ENCODE measurements at places on chromosomes 1 and 21. TPM values are rescaled to one million over a fixed set of nuclear protein-coding genes. Genes with fewer than 3 reads are reported as not detected.

TAL1 gene
- total RNA-seq, result 1.3 TPM

KANK4 gene
- total RNA-seq, result not detected

FYB2 gene
- total RNA-seq, result not detected

MMP23B gene
- 3.9 TPM for total RNA-seq

FLG2 gene
- total RNA-seq, result not detected

CTXND2 gene
- not detected for total RNA-seq

CLCA1 gene
- not detected for total RNA-seq

LAPTM5 gene
- 563 TPM for total RNA-seq

ECM1 gene
- 0.70 TPM for total RNA-seq

GRCh38 chr1:14875524-14876509 is 277.3 kb downstream of the KAZN start:
- DNase-seq, result no peak

DNA sequence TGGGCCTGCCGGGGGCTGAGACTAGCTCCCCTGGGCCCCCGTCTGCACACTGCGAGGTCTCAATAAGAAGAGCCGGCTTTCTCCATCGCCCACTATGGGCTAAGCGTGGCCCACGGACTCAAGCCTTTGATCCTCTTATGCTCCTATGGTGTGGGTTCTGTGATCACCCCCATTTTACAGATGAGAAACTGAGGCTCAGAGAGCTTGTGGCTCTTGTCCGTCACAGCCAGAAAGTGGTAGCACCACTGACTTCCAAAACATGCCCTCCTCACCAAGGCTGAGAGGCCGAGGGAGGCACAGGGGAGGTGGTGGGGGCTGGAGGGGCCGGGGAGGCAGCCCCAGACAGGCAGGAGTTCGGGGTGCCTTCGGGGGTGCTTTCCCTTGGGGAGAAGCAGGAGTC is 39.0 kb upstream of the CASZ1 start:
- no peak for DNase-seq

- no peak for DNase-seq
Measured at GRCh38 chr21:25501462-25501861, 105.8 kb downstream of the MRPL39 start.

DNA sequence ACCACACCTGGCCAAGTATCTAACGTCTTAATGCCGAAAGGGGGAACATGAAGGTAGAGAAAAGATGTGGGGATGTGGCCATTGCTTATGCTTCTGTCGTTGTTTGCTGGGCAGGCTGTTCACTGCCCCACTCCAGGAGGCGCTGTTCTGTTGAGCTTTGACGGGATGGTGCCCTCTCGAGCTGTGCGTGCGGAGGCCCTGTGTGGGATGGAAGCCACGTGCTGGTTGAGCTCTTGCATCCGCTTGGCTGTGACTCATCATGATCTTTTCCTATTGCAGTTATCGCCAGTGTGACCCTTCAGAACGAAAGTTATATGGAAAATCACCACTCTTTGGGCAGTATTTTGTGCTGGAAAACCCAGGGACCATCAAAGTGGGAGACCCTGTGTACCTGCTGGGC is 26.3 kb downstream of the MTARC1 start:
- DNase-seq, result no peak

- DNase-seq, result no peak
Measured at GRCh38 chr1:68454534-68454933, 4.8 kb upstream of the RPE65 start.

GRCh38 chr1:102434421-102434820 is 437.7 kb upstream of the OLFM3 start:
- DNase-seq, result no peak

DNA sequence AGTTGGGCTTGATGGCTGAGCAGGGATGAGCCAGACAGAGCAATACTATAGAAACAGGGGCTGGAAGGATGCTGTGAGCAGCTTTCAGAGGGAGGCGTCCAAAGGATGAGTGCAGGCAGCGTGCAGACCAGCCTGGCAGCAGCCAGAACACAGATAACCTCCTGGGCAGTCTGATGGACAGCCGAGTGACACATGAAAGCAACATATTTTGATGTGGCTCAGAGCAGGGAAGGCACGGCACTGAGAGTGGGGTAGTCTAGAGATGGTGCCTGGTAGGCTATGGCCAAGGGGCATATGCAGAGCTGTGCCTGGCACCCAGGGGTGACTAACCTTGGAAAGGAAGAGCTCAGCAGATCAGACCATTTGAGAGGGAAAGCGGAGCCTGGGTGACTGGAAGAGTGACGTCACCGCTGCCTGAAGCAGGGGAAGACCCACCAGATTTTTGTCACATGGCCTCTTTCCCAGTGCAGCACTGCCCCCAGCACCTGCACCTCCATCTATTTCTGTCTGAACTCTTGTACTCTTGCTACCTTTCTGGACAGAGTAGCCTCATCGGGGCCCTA is 3.6 kb downstream of the PINK1 start:
- DNase-seq, result no peak

DNA sequence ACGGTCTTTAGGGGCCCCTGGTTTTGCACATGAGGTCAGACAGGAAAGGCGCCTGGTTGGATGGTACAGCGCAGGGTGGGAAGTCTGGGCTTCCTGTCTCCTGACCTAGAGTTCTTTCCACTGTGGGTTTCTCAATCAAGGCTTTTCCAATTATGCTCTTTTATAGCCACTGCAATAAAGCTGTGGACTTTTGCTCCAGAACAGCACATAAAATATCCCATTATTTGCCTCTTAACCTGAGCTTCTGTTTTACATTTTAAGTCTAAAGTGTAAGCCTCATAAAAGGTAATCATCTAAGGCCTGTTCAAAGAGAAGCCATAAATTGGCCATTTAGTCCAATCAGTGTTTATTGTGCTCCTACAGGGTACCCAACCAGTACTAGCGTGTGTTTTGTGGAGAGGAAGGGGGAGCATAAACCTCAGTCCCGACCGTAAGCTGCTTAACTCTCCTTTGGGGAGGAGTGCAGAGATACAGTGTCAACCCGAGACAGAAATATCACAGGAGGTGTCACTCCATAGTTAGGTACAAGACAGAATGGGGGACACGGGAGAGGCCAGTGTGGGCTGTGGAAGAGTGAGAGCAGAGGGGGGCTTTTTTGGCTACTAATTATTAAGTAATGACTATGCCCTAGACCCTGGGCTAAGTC is 270.0 kb downstream of the TRABD2B start:
- no peak for DNase-seq
